ENCODE measurements at places on chromosomes 7 and 10. TPM values are rescaled to one million over a fixed set of nuclear protein-coding genes. Genes with fewer than 3 reads are reported as not detected.

- DNase-seq = no peak
Measured at GRCh38 chr7:25208525-25209221, 19.6 kb downstream of the NPVF start.

- no peak for DNase-seq
Measured at GRCh38 chr10:24439935-24440334, 231.0 kb downstream of the KIAA1217 start.

DNA sequence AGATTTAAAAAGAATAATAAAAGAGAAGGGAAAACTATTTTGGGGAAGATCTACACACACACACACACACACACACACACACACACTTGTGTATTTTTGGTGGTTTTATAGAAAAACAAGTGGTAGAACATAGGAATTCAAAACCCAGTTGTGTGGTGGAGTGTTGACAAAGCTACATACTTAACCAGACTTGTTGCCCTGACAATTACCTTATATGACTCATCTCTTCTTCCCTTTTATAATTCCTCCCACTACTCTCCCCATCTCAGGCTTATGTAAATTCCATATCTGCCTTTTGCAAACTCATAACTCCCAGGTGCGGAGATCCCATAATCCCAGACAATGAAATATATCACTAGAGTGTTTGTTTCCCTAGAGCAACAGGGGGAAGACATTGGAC lies 873.7 kb downstream of the NXPH1 start:
- peak; percentile 16 for DNase-seq

- no peak for DNase-seq
Measured at GRCh38 chr10:14617852-14618251, 156.8 kb downstream of the FAM107B start.

GRCh38 chr7:130872756-130873448 lies 138.9 kb upstream of the KLF14 start:
- no peak for DNase-seq

GRCh38 chr10:100995181-100995580 lies 4.4 kb upstream of the LZTS2 start:
- no peak for DNase-seq

DNA sequence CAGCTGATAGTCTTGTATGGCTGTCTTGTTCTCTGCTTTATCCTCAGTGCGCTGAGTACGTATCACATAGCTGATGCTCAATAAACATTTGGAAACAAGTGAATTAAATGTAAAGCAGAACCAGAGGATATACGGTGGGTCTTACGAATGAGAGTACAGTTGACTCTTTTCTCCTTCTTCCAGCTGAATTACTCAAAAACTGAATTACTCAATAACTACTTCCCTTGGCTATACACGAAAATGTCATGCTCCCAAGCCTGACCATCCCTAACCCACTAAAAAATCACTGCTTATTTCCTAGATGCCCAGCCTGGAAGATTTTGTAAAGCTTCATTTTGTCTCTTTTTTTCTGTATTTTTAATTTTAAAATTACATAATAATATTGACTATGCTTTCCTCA lies 3.2 kb upstream of the RSU1 start:
- DNase-seq = no peak

DNA sequence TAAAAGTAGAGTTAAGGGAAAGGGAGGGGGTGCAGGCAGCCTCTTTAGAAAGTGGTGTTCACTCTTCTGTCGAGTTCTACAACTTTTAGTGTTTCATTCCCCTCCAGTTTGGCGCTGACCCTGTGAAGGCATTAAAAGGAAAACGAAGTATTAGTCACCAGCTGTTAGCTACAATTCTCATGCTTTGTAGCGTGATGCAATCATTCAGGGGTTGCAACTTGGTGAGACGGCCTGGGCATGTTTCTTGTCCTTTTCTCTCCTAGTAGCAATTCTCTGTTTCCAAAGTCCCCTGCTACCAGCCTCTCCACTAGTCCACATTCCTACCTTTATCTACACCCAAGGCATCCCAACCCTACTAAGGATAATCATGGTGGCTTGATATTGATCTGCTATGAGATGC lies 33.7 kb upstream of the DGKI start:
- DNase-seq = no peak

DNA sequence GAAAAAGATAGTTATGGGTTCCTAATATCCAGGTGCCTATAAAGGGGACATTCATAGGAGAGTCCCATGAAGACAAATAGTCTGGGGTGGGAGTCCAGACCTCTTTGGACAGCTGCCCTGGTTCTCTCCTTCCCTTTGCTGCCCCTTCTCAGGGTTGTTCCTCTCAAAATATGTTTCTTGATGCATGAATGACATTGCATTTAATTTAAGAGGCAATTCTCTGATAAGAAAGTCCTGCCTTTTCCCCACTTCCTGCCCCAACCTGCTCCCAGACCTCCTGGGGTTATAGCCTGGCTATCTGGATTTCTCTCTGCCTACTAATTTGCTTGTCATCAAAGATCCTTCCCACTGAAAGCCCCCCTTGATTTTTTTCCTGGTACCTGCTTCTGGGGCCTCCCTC lies 12.5 kb upstream of the BTRC start:
- no peak for DNase-seq

DNA sequence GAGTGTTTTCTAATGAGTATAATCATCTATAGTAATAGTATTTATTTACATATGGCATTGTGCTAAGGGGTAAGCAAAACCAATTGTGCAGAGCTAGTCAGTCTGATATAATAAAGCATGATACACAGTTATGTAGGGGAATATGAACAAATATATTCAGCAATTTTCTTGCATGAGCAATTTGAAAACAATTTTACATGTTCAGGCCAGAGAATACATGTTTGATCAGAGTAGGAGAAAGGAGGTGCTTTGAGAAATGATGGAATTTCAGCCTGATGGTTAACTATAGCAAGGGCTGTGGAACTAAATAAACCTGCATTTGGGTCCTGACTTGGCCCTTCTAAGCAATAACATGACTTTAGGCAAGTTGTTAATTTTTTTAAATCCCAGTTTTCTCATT lies 214.5 kb downstream of the TWIST1 start:
- DNase-seq = no peak

- no peak for DNase-seq
Measured at GRCh38 chr7:51080216-51080615, 236.4 kb downstream of the COBL start.

DNA sequence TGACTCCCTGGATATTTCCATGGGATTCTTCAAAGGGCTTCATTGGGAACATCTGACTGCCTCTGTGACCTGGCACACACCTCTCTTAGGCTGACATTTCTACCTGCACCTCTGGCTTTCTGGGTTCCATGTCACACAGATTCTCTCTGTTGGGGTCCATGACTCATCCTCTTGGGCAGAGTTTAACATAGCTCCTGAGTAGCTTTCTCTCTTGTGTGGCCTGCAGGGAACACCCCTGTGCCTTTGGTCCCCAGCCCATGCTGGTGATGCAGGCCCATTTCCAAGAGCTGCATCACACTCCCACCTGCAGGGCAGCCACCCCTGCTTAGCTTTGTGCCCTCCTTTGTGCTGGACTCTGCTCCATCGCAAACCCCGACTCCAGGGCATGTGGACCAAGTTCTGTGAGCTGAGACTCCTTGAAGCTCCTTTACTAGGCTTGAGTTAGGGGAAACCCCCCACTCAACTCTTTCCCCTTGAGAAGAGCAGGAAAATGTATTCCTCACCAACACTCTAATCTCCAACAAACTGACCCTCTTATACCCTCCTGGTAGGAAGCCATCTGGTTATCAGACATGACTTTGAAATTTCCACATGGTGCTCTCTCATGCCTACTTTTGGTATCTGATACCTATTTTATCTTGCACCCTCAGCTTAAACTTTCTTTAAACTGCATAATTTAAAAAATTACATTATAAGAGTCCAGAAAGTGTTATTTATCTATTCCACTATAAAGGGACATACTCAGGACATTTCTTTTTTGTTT lies 93.3 kb downstream of the ZNF777 start:
- no peak for DNase-seq

DNA sequence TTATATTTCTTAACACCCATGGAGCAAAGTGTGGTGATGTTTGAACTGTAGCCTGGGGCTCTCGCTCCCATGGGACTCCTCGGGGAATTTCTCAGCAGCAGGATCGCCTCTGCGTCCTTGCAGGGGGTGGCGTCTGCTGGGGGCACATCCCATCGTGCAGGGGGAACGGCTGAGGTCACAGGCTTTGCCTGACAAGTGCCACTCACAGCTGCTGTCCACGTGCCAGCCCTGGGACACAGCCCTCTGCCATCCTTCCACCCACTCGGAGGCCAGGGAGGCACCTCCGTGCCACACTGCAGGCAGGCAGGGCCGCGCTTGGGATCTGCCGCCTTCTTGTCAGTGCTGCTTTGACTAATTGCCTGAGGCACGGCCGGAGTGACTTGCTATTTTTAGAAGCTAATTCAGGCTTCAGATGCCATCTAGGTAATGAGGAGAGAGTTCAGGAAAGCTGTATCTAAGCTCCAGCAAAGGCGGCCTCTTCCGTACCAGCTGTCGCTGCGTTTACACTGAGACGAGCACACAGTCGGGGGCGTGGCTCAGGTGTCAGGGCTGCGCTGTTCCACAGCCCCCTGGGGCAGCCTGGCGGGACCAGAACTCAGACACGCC lies 45.7 kb downstream of the PITRM1 start:
- DNase-seq = no peak

GRCh38 chr7:72058579-72058978 lies 353.6 kb downstream of the CALN1 start:
- DNase-seq = no peak

- no peak for DNase-seq
Measured at GRCh38 chr7:30327813-30328212, 43.4 kb downstream of the ZNRF2 start.

DNA sequence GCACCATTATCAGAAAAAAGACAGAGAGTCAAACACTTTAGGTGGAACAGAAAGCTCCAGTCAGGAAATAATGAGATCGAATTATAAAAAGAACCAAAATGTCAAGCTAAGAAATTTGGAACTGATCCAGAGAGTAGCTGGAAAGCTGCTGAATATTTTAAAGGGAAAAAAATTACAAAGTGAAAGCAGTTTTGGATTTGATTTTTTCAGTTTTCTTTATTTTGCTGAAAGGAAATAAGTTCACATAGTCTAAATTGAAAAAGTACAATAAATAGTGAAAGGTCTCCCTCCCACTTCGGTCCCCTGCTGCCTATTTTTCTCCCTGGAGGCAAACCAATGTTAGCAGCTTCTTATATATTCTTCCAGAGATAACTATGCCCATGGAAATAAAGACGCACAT lies 11.3 kb upstream of the TOMM7 start:
- DNase-seq = no peak

DNA sequence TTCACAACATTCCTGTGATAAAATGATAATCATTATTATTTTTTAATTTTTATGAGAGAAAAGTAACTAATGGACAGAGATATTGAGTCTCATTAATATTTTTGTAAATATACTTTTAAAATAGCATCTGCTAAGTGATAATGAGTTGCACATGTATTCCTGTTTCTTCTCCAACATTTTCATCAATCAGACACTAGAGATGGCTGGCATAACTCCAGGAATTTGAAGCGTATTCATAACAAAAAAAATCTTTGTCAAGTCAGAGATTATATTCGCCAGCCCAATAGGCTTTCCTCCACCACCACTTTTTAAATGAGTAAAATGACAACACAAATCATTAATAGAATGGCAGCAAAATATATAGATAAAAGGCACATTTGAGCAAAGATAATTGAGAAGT lies 524.0 kb upstream of the KCND2 start:
- no peak for DNase-seq

- DNase-seq = no peak
Measured at GRCh38 chr7:46226860-46227259, 305.8 kb upstream of the IGFBP3 start.

DNA sequence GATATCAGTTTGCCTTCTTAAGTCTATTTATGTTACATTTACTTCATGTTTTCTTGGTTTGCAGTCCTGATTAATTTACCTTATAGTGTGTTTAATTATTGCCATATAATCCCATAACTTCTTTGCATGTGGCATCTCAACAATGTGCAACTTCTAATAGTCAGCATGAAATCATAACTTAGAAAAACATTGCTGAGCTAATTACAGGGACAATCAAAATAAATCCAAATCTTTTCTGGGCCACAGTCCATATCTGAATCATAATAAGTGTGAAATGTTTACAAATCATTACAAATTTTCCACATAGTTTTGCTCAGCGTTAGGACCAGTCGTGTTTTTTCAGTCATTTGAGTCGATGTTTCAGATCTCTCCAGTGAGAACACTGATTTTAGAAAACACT lies 29.1 kb upstream of the CABCOCO1 start:
- DNase-seq = no peak

DNA sequence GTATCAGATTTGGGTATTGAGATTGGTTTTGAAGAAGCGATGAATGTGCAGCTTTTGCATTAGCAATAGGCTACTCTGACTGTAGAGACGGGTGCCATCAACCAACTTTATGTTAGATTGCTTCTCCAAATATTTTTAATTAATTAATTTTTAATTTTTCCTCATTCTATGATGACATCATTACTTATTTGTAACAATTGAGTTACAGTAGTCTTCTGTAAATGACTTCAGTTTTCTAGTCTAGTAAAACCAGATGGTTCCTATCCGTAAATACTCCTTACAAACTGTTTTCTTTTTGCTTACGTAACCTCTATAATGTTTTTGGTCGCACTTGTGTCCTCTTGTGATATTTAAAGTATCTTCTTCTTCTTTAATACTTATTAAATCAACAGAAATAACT lies 118.1 kb downstream of the ZNF736 start:
- DNase-seq = no peak

DNA sequence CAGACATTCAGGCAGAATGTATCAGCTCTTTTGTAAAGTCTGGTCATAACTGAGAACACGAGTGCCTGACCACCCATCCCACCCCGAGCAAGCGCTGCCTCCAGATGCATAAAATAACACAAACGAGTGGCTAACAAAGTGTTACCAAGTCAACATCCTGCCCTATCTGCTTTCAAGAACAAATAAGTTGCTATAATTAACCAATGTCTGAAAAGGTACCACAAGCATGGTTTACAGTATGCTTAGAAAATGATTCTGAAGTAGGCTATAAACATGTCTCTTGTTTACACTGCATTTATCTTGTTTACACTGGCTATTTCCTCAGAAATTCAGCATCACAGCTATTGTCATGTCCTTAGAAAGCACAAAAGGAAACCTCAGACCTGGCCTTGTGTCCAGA lies 49.5 kb downstream of the PIK3AP1 start:
- DNase-seq = no peak

- DNase-seq = no peak
Measured at GRCh38 chr10:123045961-123046731, 37.3 kb downstream of the ACADSB start.

The FAM25G gene
- not detected for total RNA-seq

The HHEX gene
- 2.0 TPM for total RNA-seq

The MLXIPL gene
- 0.53 TPM for total RNA-seq

The DNAJC30 gene
- 7.4 TPM for total RNA-seq

The MGAM2 gene
- 10.1 TPM for total RNA-seq

The NRG3 gene
- total RNA-seq = not detected

The ZNF804B gene
- not detected for total RNA-seq

The SFXN3 gene
- 101 TPM for total RNA-seq

The CHAT gene
- not detected for total RNA-seq

The NKX1-2 gene
- total RNA-seq = not detected

The FAS gene
- 4.3 TPM for total RNA-seq

The TMEM243 gene
- 73.9 TPM for total RNA-seq

The IKZF1 gene
- total RNA-seq = not detected

The MSMB gene
- total RNA-seq = not detected

The TDRD1 gene
- not detected for total RNA-seq

The SLC29A3 gene
- 4.4 TPM for total RNA-seq

The AQP1 gene
- total RNA-seq = 9.8 TPM

Measured in HT-29 (cell line).